Hematopoietic multipotent progenitor cell treated with erythropoietin and hydrocortisone succinate and interleukin-3 and kit ligand, for 4 days (in vitro differentiated cells): ENCODE measurements at places on chromosomes 5 and 9.

- DNase-seq, result peak; percentile 82
These were observed 1.3 kb downstream of the MAP3K1 start for GRCh38 chr5:56816546-56817081.

DNA sequence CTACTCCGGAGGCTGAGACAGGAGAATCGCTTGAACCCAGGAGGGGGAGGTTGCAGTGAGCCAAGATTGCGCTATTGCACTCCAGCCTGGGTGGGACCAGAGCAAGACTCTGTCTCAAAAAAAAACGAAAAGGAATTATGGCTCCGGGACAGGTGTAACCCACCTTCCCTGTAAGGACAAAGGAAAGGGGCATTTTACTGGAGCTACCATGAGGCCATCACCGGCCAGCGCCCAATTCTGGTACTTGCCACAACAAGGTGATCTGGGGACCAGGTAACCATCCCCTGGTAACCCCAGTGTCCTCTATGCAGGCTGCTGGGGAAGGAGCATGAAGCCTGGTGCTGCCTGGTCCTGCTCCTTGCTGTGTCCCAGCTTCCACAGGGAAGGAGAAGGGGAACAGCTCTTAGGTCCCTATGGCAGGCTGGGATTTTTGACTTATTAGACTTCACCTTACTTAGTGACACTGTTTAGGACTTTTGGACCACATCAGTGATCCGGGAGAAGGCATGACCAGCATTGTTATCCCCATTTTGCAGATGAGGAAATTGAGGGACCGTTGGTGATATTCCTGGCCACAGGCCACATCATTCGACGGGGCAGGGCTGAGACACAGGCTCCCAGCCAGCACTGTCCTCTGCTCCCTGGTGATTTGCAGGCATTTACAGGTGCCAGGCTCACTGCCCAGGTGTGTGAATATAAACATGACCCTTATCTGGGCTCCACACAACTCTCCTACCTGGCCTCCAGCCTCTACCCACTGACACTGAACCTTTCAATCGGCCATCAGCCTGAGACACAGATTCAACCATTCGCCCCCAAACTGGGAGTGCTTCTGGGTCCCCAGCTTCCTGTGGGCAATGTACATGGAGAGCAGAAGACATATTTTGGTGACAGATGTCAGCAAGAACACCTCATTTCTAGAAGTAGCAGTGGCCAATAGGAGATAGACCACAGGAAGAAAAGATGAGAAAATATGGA lies 26.5 kb upstream of the ABO start:
- DNase-seq, result no peak

GRCh38 chr5:60636001-60636400 lies 64.0 kb downstream of the DEPDC1B start:
- no peak for DNase-seq

- no peak for DNase-seq
These were observed 385.8 kb upstream of the PCSK5 start for GRCh38 chr9:75504721-75505120.

GRCh38 chr9:33022755-33023154 lies 2.3 kb upstream of the DNAJA1 start:
- no peak for DNase-seq

DNA sequence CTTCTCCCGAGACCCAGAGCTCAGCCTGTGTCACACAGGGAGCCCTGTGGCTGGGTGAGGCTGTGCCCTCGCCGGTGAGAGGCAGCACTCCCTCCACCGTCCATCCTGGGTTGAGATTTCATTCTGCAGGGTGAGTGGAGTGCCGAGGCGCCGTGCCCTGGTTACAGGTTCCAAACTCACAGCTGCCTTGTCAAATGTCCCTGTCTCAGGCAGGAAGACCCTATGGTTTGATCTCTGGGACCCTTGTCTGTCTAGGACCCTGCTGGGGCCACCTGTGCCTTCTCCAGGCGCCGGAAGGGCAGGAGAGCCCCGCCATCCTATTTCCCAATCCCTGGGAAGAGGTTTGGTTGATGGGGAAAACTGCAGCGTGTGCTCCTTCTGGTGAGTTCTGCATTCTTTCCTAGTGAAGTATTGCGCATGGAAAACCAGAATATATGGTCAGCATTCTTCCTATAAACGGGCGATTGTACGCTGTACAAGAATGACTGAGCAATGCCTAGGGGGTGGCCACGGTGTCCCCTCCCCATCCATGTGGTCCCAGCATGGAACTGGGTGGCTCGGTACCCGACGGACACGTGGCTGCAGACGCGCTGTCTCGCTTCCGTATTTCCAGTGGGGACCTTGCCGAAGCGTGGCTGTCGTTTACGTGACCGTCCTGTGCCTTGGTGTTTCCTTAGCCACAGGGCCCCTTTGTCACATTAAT lies 95.9 kb upstream of the COL5A1 start:
- DNase-seq, result peak; percentile 13

DNA sequence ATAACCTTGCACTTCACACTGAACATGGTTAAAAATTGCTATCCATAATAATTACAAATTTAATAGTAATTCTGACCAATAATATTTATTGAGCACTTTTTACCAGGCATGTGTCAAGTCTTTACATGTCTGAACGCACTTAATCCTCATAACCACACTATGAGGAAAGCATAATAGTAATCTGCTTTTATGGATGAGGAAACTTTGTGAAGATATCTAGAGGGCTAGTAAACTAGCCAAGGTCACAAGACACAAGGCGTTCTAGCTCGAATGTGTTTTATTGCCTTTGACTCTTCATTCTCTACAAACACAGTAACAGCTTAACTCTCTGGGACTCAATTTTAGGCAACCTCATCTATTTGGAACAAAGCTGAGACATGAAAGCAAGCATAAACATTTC lies 205.1 kb downstream of the ARHGEF28 start:
- DNase-seq, result no peak

- peak; percentile 90 for DNase-seq
These were observed 68.4 kb downstream of the PDZD2 start for GRCh38 chr5:31707329-31707728.

- DNase-seq, result no peak
These were observed 62.8 kb upstream of the KLF9 start for GRCh38 chr9:70477146-70477745.

DNA sequence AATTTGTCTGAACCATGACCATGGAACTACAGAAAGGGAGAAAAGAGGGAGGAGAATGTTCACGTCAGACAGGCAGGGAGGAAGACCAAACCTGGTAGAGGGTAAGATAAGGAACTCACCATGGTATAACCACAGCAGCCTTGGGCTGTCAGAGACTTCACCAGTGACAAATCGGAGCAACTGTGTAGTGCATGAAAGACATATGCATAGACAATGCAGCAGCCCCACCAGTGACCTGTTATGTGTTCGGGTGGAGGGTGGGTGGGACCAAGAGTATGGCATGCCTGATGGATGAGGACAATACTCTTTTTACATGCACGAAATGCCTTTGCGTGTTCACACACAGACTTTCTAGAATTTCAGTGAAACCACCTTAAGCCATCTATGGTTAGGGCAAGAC lies 221.8 kb upstream of the RASEF start:
- DNase-seq, result peak; percentile 12

GRCh38 chr9:87810679-87811178 lies 71.9 kb upstream of the SPATA31E1 start:
- peak; percentile 94 for DNase-seq

- DNase-seq, result no peak
These were observed 291.6 kb downstream of the TLE1 start for GRCh38 chr9:81397481-81398381.

- no peak for DNase-seq
These were observed 33.8 kb upstream of the PTGS1 start for GRCh38 chr9:122336866-122337555.

DNA sequence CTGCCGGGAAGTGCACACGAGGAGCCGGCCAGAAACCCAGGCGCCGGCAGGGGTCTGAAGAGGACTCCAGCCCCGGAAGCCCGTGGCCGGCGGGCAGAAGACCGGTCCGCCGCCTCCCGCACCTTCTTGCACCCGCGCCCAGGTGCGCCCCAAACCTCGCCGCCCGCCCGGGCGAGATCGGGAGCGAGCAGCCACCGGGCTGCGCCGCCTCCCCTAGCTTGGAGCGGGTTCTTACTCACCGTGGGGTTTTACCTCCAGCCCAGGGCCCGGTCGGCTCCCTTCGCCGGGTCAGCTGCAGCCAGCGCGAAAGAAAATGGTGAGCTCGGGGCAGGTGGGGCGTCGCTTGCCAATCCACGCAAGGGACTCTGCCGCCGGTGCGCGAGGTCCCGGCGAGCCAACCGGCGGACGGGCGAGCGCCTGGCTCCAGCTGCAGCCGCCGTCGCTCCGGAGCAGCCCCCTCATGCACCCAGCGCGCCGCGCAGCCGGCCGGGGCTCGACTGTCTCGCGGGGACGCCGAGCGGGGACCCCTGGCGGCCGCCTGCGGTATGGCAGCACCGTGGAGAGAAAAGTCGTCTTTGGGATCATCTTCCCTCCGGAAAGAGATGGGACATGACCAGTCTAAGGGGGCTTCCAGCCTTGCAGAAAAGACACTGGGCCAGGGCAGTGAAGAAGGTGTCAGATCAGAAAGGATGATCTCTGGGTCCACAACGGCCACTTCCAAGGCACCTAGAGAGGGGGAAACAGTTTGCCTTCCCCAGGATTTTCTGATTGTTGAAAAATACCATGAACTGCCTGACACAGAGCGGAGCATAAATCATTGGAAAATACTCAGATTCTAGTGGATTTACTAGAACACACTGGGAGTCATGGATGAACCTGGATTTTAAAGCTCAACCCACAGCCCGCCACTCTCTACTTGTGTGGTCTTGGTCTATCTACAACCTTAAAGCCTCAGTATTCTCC lies at the start of gene MOB3B:
Gene MOB3B, minus strand, starts transcription at position 499 of the 963 bp plus-strand sequence. CDS start 74,264 bp downstream, outside the sequence.
- DNase-seq, result peak; percentile 83

DNA sequence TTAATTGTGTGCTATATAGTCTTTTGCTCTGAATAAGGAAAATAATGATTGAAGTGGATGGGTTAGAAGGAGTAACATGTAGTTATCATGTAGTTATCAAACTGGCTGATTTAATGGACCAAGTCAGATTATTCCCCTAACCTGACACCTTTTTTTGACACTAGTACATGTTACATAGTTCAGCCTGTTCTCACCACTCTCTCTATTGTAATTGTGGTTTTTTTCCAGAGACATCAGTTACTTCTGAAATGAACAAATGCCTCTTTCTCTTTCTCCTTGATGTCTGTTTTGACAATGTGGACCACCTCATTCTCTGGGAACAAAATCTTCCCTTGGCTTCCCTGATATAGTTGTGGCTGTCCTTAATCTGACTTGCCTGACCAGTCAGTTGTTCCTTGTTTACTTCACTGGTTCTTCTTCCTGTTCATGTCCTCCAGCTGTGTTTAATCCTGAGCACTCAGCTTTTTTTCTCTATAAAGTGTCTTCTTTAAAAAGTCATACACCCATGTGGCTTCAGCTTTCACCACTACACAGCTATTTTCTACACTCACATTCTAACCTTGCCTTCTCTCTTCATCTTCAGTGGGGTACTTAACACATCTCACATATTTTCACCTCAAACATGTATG lies 243.4 kb downstream of the ARRDC3 start:
- no peak for DNase-seq
